ENCODE measurements at places on chromosomes 1 and 21. TPM values are rescaled to one million over a fixed set of nuclear protein-coding genes. Genes with fewer than 3 reads are reported as not detected.
A peak's percentile ranks its signal among the peaks of the same experiment; 100 is the strongest.

DNA sequence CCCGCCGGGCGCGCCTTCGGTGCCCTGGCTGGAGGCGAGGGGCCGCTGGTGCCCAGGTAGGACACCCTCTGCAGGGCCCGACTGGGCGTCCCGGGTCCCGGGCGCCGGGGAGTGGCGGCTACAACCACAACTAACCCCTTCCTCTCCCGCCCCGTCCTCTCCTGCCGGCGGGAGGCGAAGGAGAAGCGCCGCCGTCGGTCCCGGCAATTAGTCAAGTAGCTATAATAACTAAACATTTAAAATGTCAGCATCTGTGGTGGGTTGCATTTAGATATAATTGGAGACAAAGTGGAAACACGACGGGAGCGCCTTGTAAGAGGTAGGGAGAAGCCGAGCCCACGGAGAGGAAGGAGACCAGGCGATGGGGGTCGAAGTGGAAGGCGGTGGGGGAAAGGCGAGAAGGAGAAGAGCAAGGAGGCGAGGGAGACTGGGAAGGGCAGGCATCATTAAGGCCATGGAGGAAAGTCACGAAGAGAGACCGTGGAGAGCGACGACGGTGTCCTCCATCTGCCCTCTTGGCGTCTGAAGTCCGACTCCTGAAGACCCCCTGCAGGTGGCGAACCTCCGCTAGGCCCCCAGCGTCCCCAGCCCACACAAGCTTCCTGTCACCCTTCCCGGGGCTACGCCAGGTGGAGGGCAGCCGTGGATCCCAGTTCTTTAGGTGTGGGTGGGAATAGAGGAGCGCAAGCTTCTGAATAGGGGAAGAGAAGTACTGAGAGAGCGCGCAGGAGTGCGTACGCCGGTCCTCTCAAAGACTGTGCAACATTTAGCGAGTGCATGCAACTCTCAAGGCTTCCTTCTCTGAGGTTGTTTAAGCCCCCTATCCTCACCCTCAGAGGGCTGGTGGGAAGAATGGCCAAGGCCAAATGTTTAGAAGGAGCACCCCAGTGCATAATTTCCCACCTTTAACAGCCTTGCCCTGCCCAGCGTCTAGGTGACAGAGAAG lies 1.6 kb downstream of the CNIH3 start:
- no peak overlapping the region for H3K27ac ChIP-seq
- DNase-seq: no peak
- H3K4me3 ChIP-seq: peak overlapping the region; percentile 51
- H3K27me3 ChIP-seq: no peaks in the 10 kb centered on the region
- H3K4me1 ChIP-seq: peaks cover 21% of the 10 kb centered on the region

DNA sequence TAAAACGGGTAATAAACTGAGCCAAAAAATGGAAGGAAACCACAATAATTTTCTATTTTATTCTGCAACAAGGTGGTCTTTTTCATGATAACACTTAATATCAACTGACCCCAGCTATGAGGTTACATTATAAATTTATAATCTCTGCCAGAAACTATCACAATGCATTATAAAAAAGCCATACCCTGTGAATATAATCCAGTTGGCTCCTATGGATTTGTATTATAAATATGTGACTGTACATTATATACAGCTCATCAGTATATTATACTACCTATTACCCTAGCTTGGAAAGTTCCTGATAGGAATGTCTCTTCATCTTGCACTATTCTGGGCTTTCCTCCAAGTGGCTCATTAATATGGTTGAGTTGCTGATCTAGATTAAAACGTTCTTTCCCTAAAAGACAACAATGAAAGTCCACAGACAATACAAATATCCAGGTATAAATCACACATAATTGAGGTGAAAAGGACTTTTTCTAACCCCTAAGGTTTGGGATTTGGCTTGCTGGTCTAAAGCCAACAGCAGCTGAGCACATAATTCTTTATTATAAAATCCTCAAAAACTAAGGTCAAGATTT lies 487.7 kb downstream of the TTLL7 start:
- H3K36me3 ChIP-seq: no peaks in the 10 kb centered on the region
- no peak overlapping the region for H3K27ac ChIP-seq
- DNase-seq: no peak
- no peak overlapping the region for H3K4me3 ChIP-seq
- peaks cover 12% of the 10 kb centered on the region for H3K4me1 ChIP-seq
- H3K27me3 ChIP-seq: no peaks in the 10 kb centered on the region

DNA sequence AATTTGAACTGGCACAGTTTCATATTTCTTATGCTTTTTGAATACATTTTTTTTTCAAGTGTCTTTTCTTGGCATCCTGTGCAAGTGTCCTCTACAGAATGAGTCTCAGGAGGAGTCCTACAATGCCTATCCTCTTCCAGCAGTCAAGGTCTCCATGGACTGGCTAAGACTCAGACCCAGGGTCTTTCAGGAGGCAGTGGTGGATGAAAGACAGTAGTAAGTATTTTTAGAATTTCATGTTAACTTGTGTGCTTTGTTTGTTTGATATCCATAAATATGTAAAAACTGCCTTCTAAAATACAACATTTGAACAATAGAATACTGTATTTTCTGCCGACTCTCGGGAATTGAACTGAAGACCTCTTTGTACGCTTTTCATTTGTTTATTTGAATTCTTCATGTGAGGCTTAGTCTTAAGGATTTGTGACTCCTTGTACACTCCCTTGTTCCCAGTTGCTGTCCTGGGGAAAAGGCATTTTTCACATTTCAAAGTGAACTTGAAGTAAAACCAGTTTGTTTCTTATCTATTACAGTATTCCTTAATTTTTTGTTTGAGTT lies 56.6 kb downstream of the NCF2 start:
- DNase-seq: no peak
- no peaks in the 10 kb centered on the region for H3K27me3 ChIP-seq
- no peaks in the 10 kb centered on the region for H3K4me1 ChIP-seq
- no peak overlapping the region for H3K4me3 ChIP-seq
- H3K27ac ChIP-seq: no peak overlapping the region

DNA sequence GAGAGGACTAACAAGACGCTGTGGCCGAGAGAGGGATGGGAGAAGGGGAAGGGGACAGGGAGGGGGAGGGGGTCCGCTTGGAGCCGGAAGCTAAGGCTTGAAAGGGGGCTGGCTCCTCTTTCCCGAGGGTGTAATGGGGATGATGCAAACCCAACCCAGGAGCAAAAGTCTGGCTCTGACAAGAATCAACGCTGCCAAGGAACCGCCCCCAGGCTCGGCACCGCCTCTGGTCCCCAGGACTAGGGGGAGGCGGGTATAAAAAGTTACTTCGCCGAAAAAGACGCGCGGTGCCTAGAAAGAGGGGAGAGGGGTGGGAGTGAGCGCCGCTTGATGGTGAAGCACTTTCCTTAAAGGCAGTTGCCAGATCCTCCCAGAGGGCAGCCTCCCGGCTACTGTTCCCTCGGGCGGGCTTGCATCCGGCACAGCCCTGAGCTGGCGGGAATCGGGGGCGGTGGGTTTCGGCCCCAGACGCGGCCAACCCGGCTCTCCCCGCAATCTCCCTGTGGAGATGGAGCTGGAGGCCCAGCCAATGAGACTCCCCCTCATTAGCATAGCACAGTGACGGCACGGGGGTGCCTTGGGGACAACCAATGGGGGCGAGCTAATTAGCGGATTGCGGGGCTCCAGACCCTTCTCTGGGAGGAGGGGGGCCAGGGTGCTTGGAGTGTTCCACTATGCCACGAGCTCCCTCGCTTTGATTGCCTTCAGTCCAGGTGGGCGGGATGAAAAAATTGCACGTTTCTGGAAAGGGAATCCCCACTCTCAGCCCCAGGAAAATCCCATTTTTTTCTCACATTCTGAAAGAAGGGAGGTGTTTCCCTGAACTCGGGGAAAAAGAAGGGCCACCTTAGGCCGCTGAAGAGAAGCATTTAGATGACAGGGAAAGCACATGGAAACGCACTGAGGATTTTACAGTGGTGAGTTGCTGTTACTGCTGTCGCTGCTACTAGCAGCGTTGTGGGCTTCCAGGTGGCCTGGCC lies at the start of gene KCNT2:
Gene KCNT2 (minus strand): TSS at position 51 of the 980 bp plus-strand sequence. CDS start 131 bp downstream, outside the sequence.
- peak within 1 kb of the TSS; percentile 50 for H3K4me3 ChIP-seq
- H3K36me3 ChIP-seq: no peaks in the 10 kb centered on the region
- DNase-seq: no peak
- no peaks in the 10 kb centered on the region for H3K27me3 ChIP-seq
- peaks cover 8% of the 10 kb centered on the region for H3K4me1 ChIP-seq

DNA sequence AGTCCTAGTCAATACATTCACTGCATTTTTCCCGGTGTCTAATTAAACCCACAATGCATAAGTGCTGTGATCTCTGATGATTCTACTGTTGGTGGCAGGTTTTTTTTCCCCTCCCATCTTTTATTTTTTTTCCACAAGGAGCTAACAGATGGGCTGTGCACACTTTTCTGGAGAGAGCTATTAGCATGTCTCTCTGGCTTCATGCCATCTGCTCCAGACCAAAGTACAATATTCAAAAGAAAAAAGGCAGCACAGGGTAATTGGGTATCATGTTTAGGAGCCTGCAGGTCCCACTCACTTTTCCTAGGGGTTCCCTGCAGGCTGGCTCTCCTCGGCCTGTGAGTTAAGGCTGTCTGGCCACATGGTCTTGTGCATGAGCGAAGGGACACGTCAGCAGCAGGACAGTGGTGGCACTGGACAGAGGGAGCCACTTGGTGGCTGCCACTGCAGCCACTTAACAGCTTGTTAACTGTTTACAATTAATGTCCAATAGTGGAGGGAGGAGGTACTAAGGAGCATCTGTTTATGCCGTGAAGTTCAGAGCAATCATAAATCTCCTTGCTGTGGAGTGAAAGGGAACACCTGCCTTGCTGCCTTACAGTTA lies 53.5 kb upstream of the C8B start:
- no peak overlapping the region for H3K27ac ChIP-seq
- no peaks in the 10 kb centered on the region for H3K27me3 ChIP-seq
- no peak overlapping the region for H3K4me3 ChIP-seq
- H3K36me3 ChIP-seq: no peaks in the 10 kb centered on the region
- DNase-seq: no peak

DNA sequence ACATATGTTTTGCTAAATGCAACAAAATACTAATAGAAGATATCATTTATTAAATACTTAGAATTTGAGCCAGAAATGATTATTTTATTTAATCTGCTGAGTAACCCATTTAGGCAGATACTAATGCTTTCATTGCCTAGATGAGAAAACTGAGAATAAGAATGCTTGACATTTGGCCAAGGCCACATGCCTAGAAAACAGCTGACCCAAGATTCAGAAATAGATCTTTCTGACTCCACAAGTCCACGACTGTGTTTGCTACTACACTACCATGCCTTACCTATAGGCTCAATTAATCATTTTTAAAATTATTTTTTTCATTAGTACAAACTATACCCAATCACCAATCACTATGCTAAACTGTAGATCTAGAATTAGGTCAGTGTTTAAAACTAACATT lies 129.7 kb downstream of the ATP1B1 start:
- no peak overlapping the region for H3K27ac ChIP-seq
- peaks cover 4% of the 10 kb centered on the region for H3K4me1 ChIP-seq
- DNase-seq: no peak

GRCh38 chr1:112320058-112320457 lies 76.0 kb upstream of the CTTNBP2NL start:
- no peak overlapping the region for H3K4me3 ChIP-seq
- H3K4me1 ChIP-seq: peaks cover 28% of the 10 kb centered on the region
- H3K36me3 ChIP-seq: no peaks in the 10 kb centered on the region
- no peak overlapping the region for H3K27ac ChIP-seq
- no peak for DNase-seq

GRCh38 chr1:24911651-24912155 lies 18.4 kb downstream of the RUNX3 start:
- H3K27ac ChIP-seq: peak overlapping the region; percentile 29
- no peaks in the 10 kb centered on the region for H3K36me3 ChIP-seq
- no peaks in the 10 kb centered on the region for H3K4me1 ChIP-seq
- no peak overlapping the region for H3K4me3 ChIP-seq
- H3K27me3 ChIP-seq: no peaks in the 10 kb centered on the region
- no peak for DNase-seq

DNA sequence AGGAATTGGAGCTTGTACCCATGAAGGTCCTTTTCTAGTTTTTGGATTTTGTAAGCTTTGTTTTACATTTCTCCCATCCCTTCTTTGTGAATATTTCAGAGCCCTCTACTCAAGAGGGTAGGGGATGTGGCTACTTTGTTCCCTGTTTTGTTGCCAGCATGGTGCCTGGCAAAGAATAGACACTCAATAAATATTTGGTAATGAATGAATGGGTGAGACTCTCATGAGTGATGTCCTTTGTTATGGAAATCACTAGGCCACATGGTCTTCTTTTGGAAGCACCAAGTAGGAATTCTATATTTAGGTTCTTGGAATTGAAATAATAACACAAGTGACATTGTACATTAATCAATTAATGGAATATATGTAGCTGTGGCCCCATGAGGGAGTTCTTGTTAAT lies 26.8 kb upstream of the ATP5PO start:
- no peaks in the 10 kb centered on the region for H3K27me3 ChIP-seq
- H3K36me3 ChIP-seq: no peaks in the 10 kb centered on the region
- H3K4me3 ChIP-seq: no peak overlapping the region
- H3K27ac ChIP-seq: no peak overlapping the region
- H3K4me1 ChIP-seq: peaks cover 9% of the 10 kb centered on the region

- DNase-seq: no peak
- peak overlapping the region; percentile 17 for H3K4me3 ChIP-seq
- no peaks in the 10 kb centered on the region for H3K36me3 ChIP-seq
- H3K27me3 ChIP-seq: no peaks in the 10 kb centered on the region
- no peak overlapping the region for H3K27ac ChIP-seq
- no peaks in the 10 kb centered on the region for H3K4me1 ChIP-seq
Observed at GRCh38 chr21:36788120-36788638, 89.3 kb downstream of the SIM2 start.

DNA sequence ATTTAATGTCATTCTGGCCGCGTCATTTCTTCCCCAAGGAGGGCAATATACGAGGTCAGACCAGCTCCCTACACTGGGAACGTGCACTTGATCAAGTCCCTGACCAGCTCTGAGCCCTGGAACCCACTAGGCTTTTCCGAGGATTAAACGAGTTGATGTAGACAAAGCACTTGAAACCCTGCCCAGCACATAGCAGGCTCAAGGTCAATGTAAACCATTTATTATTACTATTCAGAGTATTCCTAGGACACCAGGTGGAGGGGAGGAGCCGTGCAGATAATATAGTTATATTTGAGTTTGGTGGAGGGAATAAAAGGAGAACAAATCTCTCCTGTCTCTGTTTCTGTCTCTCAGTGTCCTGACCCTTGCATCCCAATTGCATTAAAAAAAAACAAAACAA lies 174.1 kb upstream of the IGSF21 start:
- H3K27ac ChIP-seq: no peak overlapping the region
- H3K27me3 ChIP-seq: no peaks in the 10 kb centered on the region
- no peaks in the 10 kb centered on the region for H3K36me3 ChIP-seq
- no peak for DNase-seq

- H3K4me1 ChIP-seq: peaks cover 57% of the 10 kb centered on the region
- peak overlapping the region; percentile 64 for H3K27ac ChIP-seq
- no peak for DNase-seq
- H3K27me3 ChIP-seq: no peaks in the 10 kb centered on the region
- no peak overlapping the region for H3K4me3 ChIP-seq
Observed at GRCh38 chr1:9314111-9314510, 21.4 kb downstream of the SPSB1 start.

- no peak for DNase-seq
- H3K4me1 ChIP-seq: no peaks in the 10 kb centered on the region
- no peak overlapping the region for H3K4me3 ChIP-seq
- H3K27ac ChIP-seq: no peak overlapping the region
Observed at GRCh38 chr1:15065291-15065690, 88.3 kb upstream of the TMEM51 start.

- no peaks in the 10 kb centered on the region for H3K27me3 ChIP-seq
- H3K4me1 ChIP-seq: no peaks in the 10 kb centered on the region
- DNase-seq: no peak
- H3K4me3 ChIP-seq: no peak overlapping the region
- no peaks in the 10 kb centered on the region for H3K36me3 ChIP-seq
Observed at GRCh38 chr1:168504064-168504837, 39.5 kb downstream of the XCL2 start.

Gene UQCRHL
- 1.5 TPM for total RNA-seq

Gene RPE65
- total RNA-seq: not detected

Gene WNT4
- total RNA-seq: 5.2 TPM

Gene STYXL2
- not detected for total RNA-seq
